ENCODE measurements at places on chromosomes 7 and 10.
A peak's percentile ranks its signal among the peaks of the same experiment; 100 is the strongest.

GRCh38 chr10:52729271-52730104 is 43.1 kb downstream of the MBL2 start:
- DNase-seq: peak; percentile 67

DNA sequence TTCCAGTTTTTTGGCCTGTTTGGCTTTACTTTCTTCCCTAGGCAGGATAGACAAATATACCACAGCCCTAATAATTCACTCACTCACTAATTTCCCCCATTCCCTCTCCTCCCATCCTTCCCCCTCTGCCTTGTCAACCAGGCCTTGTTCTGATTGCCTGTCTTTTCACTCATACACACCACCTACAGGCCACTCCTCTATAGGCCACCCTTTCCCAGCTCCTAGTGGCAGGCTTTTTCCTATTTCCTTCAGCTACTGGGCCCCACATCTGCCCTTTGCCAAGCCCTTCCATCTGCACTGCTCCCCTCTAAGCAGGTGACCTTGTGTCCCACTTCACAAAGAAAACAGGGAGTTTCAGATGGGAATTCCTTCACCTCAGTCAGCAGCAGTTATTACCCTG is 59.8 kb upstream of the MSRB2 start:
- DNase-seq: no peak

GRCh38 chr10:4099202-4099601 is 314.2 kb upstream of the KLF6 start:
- DNase-seq: no peak

DNA sequence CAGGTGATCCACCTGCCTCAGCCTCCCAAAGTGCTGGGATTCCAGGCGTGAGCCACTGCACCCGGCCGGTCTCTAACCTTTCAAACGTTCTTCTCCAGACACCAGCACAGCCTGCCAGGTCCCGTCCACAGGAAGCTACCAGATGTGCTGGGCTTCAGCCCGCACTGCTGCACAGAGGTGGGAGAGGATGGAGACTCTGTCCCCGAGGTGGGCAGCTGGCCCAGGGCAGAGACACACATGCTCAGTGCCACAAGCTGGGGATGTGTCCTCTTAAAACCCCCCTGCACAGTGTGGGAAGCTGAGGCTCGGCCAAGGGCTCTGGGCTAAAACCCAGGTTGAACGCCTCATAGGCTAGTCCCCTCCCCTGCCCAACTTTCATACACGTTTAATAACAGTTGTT is 9.4 kb downstream of the NUDT1 start:
- DNase-seq: no peak

- no peak for DNase-seq
These were observed 89.3 kb upstream of the ADRB1 start for GRCh38 chr10:113954409-113954808.

DNA sequence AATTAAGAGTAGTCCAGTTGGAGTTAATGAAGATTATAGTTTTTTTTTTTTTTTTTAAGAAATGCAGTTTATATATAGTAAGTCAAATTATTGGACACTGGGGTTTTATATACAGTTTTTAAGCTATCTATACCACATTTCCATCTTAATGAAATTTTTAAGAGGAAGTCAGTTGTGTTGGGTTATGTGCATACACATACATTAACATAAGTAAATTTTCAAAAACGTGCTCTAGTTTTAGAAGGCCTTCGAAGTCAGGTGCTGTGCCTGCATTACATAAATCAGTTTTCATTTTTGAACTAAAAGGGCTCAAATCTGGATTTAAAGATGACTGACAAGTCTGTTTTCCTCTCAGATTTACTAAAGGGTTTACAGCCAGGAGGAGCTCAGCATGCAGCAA is 47.6 kb upstream of the FMC1 start:
- no peak for DNase-seq

- DNase-seq: no peak
These were observed 109.3 kb upstream of the RHEB start for GRCh38 chr7:151628846-151629604.

- DNase-seq: no peak
These were observed 127.0 kb downstream of the RELN start for GRCh38 chr7:103862302-103863035.

Data from GM03348 (cell line).